ENCODE measurements at places on chromosomes 5 and 9. TPM values are rescaled to one million over a fixed set of nuclear protein-coding genes. Genes with fewer than 3 reads are reported as not detected.

DNA sequence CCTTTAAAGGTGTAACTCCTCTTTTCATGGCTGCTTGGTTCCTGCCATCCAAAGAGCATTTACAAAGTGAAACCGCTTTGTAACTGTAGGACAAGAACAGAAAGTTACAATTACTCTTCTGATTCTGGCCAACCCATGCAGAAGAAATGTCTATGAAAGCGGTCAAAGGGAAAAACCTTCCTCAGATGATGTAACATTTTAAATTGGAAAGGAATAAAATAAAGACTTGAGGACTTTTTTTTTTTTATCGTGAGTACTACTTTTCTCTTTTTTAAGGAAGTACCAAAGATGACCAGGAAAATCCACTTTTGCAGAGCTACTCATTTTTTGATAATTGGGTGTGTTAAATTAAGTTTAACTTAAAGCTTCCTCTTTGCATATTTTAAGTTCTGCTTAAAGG lies 13.0 kb upstream of the C9orf72 start:
- DNase-seq = no peak

GRCh38 chr5:15266229-15266628 lies 233.8 kb upstream of the FBXL7 start:
- no peak for DNase-seq

DNA sequence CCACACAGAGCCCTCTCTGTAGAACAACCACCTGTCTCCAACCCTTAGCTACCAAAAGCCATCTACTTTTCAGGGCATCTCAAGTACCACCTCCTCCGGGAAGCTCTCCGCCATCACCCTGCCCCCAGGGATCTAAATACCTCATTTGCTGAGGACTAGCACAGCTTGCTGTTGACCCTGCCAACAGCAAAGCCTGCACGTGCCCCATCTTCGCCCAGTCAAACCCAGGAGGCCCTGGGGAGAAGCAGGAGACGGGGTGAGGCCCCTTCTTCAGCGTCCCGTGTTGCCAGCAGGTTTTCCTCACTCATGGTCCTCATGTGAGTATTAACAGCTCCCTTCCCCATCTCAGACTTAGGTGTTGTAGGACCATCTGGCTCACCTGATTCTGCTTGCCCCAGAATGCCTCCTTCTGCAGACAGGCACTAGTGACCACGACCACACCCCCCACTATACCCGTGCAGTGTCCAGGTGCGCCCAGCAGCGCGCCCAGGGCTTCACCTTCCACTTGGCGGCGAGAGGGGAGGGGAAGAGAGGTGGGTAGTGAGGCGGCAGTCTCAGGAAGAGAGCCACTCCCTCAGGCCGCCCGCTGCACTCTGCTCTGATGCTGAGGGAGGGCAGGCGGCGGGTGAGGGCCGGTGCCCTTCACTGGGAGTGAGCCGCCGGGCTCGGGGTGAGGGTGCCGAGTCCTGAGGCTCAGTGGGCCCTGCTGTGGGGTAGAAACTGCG lies 11.1 kb downstream of the VAV2 start:
- DNase-seq = no peak

DNA sequence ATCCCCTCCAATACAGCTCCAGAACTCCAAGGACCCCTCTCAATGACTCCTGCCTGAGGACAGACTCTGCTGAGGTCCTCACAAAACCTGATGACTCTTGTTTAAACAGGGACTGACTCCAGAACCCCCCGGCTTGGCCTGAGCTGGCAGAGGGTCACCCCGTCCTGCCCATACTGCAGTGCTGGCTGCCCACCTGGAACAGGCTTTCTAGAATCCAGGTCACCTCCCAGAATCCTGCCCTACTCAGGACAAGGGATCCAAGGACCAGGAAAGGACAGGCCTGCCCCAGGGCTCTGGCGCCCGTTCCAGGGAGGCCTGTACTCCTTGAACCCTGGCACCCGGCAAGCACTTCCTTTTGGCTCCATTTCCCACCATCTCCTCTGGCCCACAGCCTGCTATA lies 22.2 kb downstream of the RALGDS start:
- no peak for DNase-seq

GRCh38 chr5:14064841-14065240 lies 78.3 kb upstream of the TRIO start:
- no peak for DNase-seq

GRCh38 chr5:160918386-160918785 lies 66.4 kb upstream of the ATP10B start:
- no peak for DNase-seq

- no peak for DNase-seq
Observed at GRCh38 chr9:110213413-110214044, 5.6 kb upstream of the C9orf152 start.

DNA sequence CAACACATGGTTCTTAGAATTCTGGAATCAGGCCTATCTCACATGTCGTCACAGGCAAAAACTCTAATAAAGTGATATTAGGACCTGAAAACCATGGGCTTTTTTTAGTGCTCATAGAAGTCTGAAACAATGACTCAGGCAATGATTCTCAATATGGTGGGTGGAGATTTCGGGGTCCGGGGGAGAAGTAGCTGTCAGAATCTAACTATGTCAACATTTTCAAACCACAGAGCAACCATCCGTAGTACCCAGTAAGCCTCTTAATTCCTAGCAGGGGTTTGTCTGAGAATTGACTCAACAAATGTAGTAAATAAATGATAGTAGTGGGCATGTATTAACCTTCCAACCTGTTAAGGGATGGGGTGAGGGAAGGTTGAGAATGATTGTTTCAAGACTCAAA lies 2.6 kb downstream of the AMACR start:
- DNase-seq = no peak

DNA sequence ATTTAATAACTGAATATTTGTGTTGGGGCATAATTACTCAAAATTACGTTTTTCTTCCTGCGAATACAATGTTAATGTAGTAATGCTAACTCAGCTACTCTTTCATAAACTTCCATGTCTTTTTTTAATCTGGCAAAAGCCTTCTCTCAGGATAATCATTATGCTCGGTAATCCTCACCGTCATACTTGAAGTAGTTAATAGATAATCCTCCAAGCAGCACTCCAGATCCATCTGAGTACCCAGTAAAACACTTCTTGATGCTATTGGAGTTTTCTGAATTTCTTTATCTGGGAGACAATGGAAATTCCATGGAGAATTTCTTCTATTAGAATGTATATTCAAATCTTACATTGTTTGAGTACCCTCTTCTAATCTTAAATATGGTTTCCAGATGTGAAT lies 34.3 kb downstream of the PARP8 start:
- DNase-seq = no peak

GRCh38 chr9:128546504-128546903 lies 5.9 kb upstream of the SPTAN1 start:
- DNase-seq = no peak

DNA sequence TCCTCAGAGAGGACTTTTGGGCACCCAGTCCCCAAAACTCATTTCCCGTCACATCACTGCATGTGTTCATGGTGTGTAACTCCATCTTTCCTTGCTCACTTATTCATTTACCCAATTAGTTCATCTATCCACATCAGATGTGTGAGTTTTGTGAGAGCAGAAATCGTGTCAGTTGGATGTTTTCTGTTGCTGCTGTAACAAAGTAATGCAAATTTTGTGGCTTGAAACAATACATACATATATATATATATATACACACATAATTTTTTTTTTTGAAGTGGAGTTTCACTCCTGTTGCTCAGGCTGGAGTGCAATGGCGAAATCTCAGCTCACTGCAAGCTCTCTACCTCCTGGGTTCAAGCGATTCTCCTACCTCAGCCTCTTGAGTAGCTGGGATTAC lies 70.5 kb upstream of the BOD1 start:
- DNase-seq = no peak

DNA sequence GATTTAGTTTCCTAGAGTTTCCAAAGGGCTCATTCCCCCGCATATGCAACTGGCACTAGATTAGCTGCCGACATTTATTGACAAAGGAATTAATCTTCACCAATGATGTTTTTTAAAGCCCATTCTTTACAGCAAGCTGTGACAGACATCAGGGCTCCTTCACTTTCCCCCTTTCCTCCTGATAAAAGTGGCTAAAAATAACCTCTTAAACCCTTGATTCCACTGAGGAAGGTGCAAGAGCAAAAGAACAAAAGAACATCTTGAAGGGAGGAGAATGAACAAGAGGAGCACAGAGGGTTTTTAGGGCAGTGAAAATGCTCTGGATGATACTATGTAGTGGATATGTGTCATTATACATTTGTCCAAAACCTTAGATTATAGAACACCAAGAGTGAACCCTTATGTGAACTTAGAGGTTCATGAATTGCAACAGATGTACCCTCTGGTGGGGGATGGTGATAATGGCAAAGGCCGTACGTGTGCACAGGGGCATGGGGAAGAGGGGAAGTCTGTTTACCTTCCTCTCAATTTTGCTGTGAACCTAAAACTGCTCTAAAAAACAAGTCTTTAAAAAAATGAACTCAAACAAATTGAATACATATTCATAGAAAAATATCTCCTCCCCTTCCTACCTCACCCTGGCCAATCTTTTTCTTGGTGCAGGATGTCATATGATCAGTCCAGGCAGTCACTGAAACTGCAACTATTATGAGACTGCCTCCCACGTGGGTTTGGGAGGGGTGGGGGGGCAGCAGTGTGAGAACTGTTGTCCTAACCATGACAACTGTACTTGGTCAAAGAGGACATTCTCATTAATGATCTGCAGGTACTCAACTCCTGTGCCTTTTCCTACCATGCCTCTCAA lies 83.0 kb downstream of the MARCHF3 start:
- no peak for DNase-seq

The PCDHGB5 gene
- 11.3 TPM for total RNA-seq

The FOXI1 gene
- not detected for total RNA-seq

DNA sequence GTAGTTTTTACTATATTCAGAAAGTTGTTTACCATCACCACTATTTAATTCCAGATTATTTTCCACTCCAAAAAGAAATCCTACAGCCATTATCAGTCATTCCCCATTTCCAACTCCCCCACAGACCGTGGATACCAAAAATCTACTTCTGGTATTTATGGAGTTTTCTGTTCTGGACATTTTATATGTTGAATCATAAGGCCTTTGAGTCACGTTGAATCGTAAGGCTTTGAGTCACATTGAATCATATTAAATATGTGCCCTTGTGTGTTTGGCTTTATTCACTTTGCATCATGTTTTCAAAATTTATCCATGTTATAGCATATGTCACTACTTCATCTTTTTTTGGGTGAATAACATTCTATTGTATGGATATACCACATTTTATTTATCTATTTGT lies 454.1 kb upstream of the NUDT12 start:
- DNase-seq = no peak

DNA sequence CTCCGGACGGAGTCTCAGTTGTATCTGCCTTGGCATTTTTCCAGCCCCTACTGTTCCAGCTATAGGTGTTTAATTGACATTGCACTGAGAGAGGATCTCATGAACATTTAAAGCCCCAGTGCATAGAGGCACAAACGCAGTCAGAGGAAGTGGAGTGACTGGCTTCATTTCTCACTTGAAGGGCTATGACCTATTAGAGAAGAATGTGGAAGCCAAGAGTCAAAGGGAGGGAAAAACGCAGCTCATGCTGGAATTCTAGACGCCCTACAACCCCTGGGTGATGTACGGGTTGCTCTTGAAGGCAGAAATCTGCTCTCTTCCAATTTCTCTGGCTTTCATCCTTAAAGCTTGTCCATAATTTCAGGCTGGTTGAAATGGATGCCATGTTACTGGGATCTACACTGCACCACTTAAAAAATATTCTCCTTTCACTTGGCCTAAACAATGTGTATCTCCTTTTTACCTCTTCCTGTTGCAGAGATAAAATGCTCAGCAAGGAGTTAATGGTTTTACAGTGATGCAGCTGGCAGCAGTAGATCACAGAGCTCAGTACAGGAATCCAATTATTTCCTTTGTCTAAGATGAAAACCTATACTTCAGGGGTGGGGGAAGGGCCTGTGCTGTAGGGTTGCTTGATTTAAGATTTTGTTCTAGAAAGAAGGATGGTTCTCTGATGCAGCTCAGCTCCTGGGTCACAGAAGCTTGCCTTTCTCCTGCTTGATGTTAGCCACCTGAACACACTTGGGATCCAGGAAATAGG lies 61.8 kb upstream of the MAMDC2 start:
- DNase-seq = no peak

DNA sequence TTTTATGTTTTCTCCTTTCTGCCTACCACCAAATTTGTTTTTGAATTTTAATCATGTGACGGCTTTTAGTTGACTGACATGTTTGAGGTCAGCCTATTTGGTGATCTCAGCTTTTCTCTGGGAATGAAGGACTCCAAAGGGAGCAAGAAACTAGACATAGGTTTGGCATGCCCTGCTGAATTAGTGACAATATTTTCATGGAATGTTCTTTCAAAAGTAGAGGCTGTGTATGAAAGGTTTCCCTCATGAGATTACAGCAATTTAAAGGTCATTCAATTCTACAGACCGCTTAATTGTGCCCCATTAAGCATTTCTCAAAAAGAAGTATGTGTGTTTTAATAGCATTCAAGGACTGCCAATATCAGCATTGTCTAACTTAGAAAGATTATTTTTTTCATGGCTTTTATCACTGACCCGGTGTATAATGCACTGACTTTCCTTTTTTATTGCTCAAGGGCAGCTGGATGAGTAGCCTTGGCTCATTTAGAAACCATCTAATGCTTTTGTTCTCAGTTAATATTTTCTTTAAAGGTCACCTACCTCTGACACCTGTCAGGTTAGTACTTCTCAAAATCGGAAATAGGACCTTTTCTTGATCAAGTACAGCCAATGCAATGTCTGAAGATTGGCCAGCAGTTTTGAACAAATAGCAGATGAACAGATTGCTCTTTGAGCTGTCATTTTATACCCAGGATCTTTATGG lies 8.1 kb upstream of the MLLT3 start:
- DNase-seq = no peak

The HTR4 gene
- total RNA-seq = not detected

GRCh38 chr5:158275511-158275910 lies 416.6 kb upstream of the CLINT1 start:
- no peak for DNase-seq

DNA sequence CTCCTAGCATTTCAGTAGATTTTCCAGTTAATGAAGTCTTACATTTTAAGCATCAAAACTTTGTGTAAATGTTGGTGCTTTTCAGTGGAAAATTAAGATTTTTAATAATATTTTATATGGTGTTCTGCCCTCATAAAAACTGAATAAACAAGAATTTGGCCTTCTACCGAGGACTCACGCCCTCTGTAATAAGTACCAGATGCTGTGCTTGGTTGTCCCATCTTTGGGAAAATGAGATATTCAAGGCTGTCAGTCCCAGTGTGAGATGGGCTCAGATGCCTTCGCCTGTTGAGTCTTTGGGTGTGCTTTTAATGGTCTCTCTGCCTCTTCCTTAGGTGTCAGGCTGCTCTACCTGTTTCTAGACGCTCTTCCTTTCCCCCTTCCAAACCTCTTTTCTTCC lies 28.7 kb downstream of the GALNT12 start:
- DNase-seq = no peak

- no peak for DNase-seq
Observed at GRCh38 chr5:59062986-59063683, 480.3 kb downstream of the RAB3C start.

The SLC46A2 gene
- total RNA-seq = not detected

The C8G gene
- 1.4 TPM for total RNA-seq

GRCh38 chr5:20556115-20556763 lies 568.2 kb upstream of the CDH18 start:
- no peak for DNase-seq

GRCh38 chr9:128026255-128026772 lies 40.8 kb downstream of the NAIF1 start:
- no peak for DNase-seq
